ENCODE measurements at places on chromosomes 16 and 17.

DNA sequence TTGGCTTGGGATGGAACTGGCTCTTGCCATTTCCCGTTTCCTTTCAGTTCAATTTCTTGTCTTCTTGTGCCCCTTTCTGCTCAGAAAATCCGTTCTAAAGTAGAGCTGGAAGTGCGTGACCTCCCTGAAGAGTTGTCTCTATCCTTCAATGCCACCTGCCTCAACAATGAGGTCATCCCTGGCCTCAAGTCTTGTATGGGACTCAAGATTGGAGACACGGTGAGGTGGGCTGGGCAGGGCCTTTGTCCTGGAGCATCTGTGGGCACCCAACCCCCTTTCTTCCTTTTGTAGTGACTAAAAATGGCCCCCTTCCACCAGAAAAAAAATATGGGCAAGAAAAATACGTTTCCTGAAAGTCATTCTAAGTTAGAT, 32.9 kb upstream of the EFCAB13 start:
- no peak for DNase-seq

DNA sequence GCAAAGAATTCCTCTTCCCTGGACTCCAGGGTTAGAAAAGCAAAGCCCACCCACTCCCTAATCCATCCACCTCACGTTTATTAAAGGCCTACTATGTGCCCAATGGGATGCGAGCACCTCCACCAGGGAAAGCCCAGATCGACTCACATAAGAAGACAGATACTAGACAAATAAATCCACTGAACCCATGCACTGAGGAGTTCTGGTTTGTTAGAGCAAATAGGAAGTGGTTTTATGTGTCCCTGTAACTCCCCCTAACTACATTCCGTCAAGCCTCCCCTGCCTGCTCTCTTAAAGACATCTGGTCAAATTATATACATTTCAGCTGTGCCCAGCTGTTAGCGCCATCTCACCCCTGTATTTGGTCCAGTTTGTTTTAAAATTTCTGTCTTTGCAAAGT, 218.5 kb upstream of the RPL38 start:
- DNase-seq = no peak

- DNase-seq = peak; percentile 26
These were observed 17.5 kb upstream of the MT4 start for GRCh38 chr16:56547120-56547948.

DNA sequence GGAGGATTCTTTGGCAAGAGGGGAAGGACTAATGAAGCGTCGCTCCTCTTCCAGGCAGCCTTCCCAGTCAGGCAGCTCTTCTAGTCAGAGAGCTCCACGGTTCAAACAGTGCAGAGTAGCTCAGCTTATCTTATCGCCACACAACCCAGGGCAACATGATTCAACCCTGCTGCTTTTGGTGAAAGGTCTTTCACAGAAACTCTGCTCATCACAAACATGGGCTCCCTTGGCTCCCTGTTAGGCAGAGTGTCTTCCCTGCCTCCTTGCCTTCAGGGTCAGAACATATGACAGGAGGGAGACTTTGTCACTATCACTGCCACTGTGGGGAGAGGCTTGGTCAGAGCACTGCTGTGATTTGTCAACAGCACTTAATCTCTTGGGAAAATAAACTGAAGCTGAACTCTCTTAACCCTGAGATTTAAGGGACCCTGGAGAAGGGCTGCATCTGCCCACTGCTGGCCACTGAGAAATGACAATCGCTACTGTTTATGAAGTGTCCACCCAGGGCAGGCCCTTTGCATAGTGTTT, 6.9 kb upstream of the SLC13A2 start:
- DNase-seq = no peak

- peak; percentile 73 for DNase-seq
These were observed 43.0 kb upstream of the ZNF750 start for GRCh38 chr17:82882715-82883418.

GRCh38 chr17:76102944-76103273, 678 bp downstream of the EXOC7 start:
- no peak for DNase-seq

GRCh38 chr16:26981266-26981938, 85.3 kb upstream of the C16orf82 start:
- DNase-seq = no peak

DNA sequence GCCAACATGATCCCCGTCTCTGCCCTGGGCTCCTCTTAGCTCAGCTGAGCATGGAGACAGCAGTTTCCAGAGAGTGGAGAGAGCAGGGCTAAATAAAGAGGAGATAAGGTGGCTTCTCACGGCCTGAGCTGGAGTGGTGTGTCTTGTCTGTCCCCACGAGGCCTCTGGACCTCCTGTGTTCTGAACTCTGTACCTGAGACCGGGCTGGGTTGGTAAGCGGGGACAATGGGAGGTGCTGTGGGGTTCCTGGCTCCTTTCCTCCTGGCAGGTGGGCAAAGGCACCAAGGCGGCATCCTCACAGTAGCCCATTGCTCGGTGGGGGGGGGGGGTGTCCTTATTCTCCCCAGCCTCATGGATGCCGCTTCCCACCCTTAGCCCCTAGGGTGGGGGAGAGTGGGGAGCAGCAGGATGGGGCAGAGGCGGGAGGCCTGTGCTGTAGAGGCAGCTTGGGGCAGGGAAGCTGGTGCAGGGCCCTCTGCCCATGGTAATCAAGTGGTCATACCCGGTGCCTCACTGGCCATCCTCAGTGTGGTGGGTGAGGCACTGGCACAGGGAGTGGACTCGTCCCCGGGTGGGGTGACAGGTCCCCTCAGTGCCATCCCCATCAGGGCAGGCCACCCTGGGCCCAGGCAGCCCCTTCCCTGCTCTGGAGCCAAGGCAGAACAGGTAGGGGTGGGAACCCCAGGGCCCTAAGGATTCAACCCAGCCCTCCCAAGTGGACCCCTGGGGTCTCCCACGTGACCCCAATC, 2.8 kb downstream of the AANAT start:
- DNase-seq = no peak

- DNase-seq = peak; percentile 74
These were observed 5.9 kb downstream of the FAHD1 start for GRCh38 chr16:1832838-1833454.

DNA sequence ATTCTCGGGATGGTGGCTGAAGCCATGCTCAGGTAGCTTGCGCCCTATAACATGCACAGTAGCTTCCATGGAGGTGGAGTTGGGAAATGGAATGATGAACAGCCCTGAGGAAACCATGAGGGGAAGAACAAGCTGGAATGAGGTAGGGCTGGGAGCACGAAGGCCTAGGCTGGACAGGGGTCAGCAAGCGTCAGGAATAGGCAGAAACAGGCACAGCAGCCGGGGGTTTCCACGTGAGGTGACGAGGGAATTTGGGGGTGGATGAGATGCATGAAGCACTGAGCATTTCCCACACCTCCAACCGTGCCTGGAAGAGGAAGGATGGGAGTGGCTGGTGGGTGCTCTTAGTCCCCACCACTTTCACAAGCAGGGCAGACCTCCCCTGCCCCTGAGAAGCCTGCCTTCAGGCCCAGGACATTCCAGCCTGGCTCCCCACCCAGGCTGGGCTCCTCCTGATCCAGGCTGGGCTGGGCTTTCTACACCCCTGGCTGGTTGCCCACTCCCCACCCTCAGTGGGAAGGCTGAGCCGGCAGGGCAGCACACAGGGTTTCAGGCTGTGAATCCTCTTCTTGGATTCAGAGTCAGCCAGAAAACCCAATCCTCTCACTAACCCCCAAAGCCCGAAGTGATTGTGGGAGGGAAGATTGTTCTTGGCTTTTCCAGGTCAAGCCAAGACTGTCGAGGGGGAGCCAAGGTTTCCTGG, 21.9 kb downstream of the PLEKHG4 start:
- DNase-seq = no peak

GRCh38 chr17:76496464-76496863, 4.8 kb downstream of the RHBDF2 start:
- no peak for DNase-seq

- DNase-seq = no peak
These were observed 10.3 kb upstream of the MINK1 start for GRCh38 chr17:4822835-4823234.

DNA sequence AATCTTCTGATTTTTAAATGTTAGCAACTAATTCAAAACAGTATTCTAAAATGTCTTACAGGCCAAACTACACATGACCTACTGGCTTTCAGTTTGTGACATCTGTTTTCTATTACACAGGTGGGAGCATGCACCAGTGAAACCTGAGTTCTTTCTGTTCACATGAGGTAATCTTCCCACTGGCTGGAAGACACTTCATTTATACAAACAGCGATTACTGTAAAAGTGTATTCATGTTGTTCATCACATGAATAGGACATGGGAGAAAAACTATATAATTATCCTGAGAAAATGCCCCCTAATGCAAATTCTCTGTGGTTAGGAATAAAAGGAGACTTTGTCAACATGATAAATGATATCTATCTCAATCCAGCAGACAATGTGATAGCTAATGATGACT, 11.1 kb upstream of the PIK3R5 start:
- no peak for DNase-seq

DNA sequence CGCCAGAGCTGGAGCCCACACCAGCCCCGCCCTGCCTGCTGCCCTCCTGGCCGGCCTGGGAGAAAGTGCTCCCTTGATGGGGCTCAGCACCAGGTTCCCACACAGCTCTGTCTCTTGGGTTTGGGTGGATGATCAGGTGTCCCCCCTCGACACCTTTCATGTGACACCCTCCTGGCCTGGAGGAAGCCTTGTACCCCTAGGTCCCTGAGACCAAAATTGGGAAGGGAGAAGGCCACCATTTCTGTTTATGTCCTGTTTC, 19.4 kb upstream of the PLLP start:
- no peak for DNase-seq

- no peak for DNase-seq
These were observed 2.9 kb downstream of the ABCA3 start for GRCh38 chr16:2337431-2338296.

DNA sequence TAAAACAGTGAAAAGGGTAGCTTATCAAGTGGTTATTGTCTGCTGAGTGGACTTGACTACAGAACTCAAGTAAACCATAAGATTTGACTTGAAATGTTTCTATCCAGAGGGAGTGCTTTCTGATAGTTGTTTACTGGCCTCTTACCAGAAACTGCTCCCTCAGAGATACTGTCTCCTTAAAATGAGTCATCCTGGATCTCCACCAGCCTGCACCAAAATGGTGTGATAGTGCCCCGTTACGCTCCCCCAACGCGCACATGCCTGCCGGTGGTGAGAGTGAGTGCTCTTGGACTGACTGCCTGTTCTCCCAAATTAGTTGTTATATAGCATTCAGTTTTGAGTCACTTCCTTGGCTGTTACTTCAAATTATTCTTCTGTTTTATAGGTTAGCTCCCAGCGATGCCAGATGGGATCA, 22.9 kb downstream of the PRCD start:
- DNase-seq = no peak

GRCh38 chr16:75758215-75758614, 31.9 kb upstream of the CPHXL start:
- DNase-seq = no peak

DNA sequence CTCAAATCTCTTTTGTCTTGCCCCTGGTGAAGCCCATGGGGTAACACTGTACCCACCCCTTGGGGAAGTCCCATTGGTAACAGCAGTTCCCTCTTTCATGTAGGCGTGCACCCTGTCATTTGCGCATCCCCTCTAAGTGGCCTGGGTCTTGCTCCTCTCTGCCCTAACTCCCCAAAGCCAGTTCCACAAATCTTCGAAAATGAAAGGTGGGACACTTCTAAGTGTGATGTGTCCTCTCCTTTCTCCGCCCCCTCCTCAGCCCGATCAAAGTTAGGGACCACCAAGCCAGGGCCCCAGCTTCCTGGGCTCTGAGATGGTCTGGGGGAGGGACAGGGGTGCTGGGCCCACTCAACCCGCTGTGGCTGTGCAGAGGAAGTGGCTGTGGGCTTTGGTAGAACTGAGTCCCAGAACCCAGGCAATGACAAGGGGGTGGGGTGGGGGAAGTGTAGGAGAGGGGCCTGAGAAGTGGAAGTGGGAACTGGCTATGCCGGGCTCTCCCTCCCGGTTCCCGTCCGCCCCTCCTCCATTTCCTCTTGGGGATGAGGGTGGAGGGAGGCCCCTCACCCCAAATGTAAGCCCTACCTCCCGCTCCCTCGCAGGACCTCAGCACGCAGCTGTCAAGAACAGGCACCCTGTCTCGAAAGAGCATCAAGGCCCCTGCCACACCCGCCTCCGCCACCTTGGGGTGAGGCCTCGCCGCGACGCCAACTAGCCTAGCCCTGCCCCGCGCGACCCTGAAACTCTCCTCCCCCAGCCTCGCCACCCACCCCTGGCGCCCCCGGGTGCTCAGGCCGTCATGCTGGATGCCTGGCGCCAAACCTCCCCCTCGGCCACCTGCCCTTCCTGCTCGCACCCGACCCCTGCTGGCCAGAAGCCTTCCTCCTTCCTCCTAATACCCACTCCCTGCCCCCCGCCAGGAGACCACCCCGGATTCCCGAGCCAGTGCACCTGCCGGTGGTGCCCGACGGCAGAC, 8.7 kb downstream of the ABI3 start:
- no peak for DNase-seq

DNA sequence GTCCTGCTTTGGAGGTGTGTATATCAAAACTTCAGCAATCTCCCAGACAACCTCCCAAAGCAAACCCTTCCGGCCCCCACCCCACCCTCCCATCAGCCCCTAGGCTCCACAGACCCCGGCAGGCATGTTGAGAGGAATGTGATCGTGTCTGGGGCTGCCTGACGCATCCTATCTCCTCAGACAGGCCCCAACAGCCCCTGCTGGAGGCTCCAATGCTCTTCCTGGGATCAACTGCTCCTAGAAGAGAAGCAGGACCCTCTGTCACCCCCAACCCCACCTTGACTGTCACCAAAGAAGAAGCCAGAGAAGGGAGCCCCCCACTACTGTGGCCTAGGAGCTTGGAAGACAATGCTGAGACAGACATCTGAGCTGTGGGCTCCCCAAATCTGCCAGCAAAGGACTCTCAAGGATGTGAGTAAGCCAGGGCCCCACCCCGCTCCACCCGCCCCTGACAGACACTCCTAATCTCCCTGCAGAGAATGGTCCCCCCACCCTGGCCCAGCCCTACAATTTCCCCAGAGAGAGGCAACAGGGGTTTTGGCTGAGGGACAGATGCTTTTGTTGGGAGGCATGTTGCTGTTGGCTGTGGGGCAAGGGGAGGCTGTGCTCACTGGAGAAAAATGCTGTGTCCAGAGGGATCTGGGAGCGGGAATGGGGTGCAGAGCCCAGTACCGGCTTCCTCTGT, 1.6 kb upstream of the KRT14 start:
- no peak for DNase-seq

DNA sequence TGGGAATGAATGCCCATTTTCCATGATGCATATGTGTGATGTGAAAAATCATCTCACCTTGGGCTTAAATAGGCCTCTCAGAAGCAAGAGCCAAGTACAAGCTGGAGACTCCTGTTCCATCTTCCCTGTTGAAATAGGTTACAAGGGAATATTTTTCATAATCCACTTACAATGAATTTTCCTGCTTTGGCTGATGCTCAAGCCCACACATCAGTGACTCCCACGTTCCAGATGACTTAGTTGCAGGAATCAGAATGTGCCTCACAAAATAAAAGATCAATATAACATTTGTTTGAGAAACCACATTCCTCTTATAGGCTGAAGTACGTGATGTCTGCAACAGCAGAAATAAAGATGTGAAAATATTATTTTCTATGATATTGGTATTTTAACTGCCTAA, 24.1 kb downstream of the ANKFN1 start:
- DNase-seq = no peak

GRCh38 chr17:44559634-44560554, 2.6 kb downstream of the FZD2 start:
- no peak for DNase-seq

Data from NCI-H510A (cell line).